Activated T-cell treated with anti-CD3 and anti-CD28 coated beads, Interleukin-2, amount 50 U/mL, for 1 hour (primary cell): ENCODE measurements at places on chromosomes 2 and 18.

DNA sequence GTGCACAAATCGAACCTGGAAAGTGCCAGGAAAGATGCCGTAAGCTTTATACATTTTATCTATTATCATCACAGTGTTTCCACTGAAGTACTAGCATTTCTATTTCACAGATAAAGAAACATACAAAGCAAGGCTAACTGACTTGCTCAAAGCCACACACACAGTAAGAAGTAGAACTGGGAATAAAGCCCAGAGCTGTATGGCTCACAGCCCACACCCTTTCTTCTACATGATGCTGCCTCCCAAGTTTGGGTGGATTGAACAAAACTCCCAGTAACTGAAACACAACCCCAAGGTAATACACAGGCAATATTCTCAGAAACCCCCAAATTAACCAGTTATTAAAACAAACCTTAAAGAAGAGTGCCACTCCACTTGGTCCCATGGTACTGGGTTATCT, 11.2 kb downstream of the SAP130 start:
- DNase-seq = no peak

DNA sequence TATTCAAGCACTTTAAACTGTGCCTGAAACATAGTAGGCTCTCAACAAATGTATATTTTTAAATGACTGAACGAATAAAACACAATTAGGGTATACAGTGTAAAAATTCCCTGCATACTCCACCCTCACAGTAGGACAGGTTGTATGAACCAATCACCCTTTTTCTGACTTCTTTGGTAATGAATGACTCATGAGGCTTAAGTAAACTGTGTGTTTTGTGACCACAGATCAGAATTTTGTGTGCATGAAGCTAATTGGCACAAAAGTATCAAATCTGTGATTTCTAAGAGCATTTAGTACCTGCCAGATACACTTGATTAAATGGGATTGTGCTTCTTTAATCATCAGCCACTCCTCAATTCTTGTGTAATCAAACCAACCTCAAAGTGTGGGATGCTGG, 109.9 kb upstream of the MAP4K3 start:
- DNase-seq = no peak

DNA sequence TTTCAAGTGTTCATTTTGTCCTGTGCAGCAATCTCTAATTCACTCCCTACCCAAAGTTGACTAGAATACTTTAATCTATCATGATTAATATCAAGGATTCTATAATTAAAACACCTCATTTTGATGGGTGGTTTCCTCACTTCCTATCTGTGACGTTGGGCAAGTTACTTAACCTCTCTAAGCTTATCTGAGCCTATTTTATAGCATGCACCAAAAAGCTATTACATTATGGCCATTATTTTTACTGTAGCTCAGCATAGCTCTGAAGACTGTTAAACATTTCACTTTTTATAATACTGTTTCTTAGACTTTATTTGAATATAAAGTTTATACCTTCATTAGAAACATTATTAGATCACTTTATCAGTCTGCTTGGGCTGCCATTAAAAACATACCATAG, 579.6 kb upstream of the NXPH2 start:
- no peak for DNase-seq

DNA sequence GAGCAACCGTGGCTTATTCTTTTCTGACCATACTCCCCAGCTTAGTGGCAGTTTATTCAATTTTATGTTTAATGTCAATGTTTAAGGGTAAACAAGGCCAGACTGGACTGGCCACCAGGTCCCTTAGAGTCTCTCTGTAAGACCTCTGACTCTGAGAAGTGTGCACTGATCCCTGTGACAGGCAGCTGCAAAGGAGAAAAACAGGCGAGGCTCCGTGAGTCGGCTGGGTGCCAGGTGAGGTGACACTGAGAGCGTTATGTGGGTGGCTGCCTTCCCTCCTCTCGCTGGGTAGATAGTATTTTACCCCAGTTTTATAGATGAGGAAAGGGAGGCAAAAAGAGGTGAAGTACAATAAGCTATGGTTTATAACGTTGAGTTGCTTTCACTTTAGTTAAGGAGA, 139.4 kb upstream of the HDAC4 start:
- no peak for DNase-seq

GRCh38 chr2:150357770-150358467, 129.5 kb downstream of the RND3 start:
- no peak for DNase-seq

- DNase-seq = no peak
These were observed 149.9 kb downstream of the RBM43 start for GRCh38 chr2:151111599-151112278.

DNA sequence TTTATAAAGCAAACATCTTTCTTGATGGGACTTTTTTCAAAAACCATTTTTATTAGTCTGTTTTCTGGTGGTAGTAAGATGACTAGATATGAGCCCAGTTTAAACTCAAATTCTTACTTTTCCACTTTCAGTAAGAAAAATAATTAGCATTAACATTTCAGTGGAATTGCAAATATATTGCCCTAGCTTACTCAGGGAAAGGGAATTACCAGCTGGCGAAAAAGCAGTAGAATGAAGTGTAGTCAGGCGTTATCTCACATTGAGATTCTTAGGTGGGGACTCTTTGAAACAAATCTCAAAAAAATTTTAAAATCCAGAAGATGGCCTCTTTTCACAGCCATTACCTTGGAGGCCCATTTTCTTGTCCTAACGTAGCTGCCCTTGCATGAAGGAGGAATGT, 65.8 kb downstream of the CRIM1 start:
- DNase-seq = no peak

- no peak for DNase-seq
These were observed 25.2 kb downstream of the FBXO36 start for GRCh38 chr2:229947544-229947943.

DNA sequence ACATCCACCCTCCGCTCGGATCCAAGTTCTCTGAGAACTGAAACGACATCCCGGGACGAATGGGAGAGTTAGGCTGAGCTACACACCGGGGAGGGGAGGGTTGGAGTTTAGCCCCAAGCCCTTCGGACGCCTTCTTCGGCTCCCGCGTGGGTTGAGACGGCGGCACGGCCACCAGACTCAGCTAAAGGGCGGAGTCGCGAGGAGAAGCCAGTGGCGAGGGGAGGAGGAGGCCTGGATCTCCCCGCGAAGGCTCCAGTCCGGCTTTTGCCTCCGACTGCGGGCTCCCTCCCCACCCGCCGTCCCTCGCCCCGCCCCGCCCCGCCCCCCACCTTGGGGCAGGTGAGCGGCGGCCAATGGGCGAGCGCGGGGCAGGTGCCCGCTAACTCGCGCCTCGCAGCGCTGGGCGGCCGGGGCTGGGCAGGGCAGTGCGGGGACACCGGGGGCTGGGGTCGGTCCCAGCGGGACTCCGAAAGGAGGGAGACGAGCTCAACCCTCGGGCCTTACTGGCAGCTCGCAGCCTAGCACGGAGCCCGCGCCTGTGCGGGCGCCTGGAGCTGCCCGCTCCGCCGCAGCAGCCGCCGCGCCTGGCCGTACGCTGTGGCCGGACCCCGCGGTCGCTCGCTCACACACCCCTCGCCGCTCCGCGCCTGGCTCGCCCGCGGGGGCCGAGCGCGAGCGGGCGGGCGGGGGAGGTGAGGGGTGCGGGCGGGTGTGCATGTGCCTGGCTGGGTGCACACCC, at the start of gene EMX1:
TSS of gene EMX1 (plus strand) at position 382 of the 739 bp plus-strand sequence. CDS start at position 716, 334 bp downstream.
- DNase-seq = peak; percentile 63

DNA sequence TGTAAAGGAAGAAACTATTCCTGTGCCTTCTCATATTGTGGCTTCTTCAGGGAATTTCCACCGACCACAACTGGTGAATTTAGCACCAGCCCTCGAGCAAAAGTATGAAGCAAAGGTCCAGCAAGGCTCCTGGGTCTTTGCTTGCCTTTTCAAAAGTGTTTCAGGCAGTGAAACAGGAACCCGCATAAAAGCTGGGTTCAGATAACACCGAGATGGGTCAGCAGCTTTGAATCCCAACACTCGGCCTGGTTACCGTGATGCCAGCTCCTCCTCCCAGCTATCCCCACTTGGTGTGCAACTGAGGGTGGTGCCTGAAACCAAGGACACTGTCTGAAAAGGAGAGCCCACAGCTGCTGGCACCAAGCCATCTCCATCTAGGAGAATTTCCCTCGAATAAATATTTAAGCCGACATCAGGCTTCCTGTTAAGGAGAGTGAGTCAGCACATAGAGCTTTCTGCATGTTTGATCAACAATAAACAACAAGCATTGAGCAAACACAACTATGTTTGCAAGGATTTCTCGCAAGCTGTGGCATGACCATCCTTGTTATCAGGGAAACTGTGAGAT, 69.5 kb downstream of the ANTXR1 start:
- no peak for DNase-seq

DNA sequence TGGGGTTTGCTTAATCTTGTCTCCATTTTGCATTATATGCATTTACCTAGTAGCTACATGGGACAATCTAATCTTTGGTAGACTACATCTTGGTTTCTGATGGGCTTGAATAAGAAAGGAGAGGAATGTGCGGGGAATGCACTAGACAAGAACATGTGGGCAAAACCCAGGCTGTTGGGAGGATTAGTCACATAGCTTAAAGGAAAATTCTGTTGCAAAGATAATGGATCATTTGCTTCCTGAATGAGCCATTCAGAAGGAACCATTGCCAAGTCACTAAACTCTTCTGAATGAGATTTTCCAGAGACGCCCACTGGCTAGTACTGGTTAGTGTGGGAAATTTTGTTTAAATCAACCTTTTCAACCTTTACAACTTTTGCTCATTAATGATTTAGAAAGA, 84.8 kb downstream of the OSBPL6 start:
- no peak for DNase-seq

DNA sequence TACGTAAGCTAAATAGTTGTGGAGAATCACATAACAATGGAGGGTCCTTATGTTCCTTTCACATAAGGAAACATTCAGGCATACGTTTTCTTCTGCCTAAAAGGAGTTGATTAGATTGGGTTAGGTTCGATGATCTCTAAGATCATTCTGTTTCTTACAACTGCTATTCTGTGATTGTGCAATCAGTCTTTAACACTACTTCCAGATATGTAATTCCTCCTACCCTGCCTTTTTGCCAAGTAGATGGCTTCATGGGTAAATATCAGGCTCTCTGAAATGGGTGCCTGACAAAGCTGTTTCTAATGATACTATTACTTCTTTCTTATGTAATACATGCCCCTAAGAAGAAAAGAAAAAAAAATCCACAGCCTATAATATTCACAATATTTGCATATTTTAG, 321.5 kb downstream of the XIRP2 start:
- DNase-seq = no peak
